SIG-M5 (cell line): ENCODE measurements at places on chromosomes 4 and X.

DNA sequence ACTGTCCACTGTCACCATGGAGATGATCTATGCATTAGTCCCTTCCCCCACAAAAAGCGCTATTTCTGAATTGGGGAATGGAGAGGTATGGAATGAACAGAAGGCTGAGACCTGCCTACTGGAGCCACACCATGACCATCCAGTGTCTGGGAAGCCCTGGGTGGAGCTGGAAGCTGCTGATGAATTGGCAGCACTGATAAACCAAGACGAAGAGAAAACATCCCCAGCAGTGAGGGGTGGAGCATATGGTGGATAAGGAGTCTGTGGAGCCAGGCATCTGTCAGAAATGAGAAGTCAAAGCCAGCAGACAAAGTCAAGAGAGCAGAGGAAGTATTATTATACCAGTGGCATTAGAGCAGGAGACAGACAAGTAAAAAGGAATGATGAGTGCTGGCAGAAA is 13.2 kb downstream of the CC2D2A start:
- no peak for DNase-seq

DNA sequence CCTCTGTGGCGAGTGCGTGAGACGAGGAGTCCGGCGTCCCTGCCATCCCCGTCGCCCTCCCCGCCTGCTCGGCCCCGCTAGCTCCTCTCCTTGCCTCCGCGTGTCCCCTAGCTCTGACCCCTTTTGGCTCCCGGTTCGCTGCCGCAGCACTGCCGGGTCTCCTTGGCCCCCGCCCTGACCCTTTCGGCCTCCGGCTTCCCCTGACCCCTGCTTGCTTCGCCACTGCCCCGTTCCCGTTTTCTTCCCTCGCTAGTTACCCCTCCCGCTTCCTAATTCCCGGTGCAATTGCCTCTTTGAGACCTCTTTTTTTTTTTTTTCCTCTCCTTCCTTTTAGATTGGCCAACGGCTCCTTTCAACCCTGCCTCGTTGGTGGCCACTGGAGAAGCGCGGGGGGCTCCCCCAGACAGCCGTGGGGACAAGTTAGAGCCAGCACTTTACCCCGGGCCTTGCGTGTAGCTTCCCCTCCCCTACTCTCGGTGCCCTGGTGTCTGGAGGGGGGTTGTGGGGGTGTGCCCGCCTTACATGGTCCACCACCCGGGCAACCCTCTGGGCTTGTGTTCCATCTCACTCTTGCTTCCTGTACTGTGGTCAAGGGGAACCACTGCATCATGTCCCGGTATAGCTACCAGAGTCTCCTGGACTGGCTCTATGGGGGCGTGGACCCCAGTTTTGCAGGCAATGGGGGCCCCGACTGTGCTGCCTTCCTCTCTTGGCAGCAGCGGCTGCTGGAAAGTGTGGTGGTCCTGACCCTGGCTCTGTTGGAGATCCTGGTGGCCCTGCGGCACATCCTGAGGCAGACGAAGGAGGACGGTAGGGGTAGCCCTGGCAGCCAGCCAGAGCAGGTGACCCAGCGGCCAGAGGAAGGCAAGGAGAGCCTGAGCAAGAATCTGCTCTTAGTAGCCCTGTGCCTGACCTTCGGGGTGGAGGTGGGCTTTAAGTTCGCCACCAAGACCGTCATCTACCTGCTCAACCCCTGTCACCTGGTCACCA is 548 bp downstream of the TMEM164 start:
- DNase-seq: no peak

DNA sequence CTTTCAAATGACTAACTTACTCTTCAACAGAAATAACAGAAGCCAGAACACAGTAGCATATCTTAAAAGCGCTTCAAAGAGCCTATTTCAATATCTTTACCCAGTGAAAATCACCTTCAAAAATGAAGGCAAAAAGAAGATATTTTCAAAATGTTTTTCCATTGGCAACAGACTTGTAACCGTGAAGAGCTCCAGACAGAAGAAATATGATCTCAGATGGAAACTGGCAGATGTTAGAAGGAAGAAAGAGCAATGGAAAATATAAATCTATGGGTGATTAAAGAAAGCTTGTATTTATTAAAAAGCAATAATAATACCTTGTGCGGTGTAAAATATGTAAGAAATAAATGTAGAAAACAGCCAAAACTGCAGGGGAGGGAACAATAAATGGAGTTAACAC is 35.7 kb downstream of the PRKG2 start:
- no peak for DNase-seq

GRCh38 chr4:71270901-71271300 is 67.9 kb upstream of the SLC4A4 start:
- no peak for DNase-seq

DNA sequence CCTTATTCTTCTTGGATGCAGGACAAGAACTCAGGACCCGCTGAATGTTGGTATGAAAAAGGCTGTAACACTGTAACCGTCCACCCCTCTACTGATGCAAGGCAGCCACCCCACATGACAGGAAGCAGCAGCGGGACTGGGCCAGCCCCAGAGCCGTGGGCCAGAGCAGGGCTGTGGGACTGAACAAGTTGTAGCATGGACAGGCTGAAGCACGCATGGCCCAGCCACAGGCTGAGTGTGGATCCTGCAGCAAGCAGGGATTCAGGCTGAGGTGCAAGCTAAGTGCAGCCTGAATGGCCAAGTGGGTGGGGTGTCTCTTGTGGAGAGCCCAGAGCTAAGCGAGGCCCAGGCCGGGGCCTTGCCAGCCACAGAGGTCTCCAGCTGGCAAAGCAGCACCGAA is 632.2 kb downstream of the SPOCK3 start:
- no peak for DNase-seq

DNA sequence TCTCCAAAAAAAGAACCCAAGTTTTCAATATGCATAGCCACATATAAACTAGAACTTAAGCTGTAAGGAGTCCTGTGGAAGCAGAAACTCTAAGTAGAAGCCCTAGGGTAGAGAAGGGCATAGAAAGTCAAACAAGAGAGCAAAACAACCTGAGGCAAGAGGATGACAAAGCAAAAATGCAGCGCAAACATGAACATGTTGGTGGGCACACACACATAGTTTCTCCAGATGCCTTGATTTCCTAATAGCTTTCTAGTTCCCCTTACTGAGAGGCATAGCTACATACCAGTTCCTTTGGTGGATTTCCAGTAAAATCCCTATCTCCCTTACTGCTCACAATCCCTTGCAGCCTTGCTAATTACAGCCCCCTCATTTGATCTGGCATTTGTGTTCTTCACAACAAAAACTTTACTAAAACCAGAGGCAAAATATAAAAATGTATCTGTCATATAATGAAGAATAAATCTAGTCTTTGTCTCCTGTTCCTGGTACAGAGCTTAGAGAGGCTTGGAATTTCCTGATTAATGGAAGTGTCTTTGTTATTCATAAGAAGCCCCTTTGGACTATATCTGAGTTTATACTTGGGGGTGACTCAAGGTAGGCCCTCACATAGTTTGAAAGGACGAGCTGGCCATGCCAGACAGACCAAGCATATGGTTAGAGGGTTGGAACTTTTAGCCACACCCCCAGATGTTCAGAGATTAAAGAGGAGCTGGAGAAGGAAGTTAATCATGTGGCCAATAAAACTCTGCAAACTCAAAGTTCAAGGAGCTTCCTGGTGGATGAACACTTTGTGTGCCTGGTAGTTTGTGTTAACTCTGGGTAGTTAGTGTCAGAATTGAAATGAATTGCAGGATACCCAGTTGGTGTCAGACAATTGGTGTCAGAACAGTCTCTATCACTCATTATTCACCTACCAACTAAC is 52.7 kb upstream of the ZCCHC13 start:
- DNase-seq: peak; percentile 44

DNA sequence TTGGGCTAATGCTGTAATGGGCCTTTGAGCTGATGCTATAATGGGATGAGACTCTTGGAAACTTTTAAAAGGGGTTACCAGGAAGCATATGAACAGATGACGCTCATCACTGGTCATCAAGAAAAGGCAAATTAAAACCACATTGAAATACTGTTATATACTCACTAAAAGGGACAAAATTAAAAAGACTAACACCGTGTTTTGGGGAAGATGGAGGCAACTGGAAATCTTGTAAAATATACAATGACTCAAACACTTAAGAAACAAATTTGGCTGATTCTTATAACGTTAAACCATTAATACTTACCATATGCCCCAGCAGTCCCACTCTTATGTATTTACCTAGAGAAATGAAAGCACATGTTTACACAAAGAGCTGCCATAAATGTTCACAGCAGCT is 207.2 kb upstream of the GPRIN3 start:
- DNase-seq: no peak

DNA sequence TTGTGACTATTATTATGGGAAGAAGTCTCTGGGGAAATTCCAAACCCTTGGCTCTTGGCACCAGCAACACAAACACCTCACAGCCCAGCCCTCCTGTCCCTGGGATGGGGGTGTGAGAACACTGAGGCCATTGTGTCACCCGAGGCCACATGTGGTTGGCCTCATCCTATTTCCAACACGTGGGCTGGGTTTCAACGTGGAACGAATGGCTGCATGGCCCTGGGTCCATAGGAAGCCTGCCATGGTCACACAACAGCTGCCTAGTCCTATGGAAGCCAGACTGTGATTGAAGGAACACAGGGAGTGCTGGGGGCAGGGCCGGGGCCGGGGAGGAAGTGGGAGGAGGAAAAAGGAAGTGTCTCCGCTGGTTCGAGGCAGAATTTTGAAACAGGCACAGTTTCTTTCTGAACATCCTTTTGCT is 10.0 kb downstream of the CLCN4 start:
- no peak for DNase-seq

GRCh38 chrX:30973784-30974427 is 84.9 kb upstream of the TAB3 start:
- DNase-seq: no peak

DNA sequence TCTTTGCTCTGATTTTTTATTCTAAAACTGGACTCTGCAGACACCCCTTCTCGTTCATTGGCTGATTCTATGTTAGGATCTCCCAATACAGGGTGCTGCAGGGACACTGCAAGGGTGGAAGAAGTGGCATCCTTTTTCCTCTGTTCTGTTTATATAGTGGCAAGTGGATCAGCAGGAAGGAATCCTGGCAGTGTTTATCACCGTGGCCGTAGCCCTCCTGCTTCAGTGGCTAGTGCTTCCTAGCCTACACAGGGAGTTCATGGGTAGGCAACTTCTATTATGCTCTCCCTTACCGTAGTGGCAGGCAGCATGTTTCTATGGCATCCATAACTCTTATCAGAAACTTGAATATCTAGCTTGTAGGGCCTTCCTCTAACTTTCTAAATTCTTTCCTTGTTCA is 6.4 kb upstream of the AP1AR start:
- no peak for DNase-seq

DNA sequence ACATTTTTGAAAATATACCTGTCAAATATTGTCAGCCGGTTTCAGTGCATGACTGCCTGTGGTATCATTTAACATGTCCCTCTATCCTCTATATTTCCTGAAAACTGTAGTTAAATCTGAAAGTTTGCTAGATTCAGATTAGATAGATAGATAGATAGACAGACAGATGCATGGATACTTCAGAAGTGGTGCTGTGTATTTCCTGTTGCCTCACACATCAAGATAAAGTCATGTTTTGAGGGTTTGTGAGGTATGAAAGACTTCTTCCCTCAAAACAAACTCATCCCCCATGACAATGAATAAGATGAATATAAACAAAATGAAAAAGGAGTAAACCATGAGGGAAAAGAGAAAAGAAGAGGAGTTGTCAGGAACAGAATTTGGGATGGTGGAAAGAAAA is 6.0 kb upstream of the BST1 start:
- DNase-seq: no peak

GRCh38 chr4:101599620-101600019 is 190.9 kb upstream of the BANK1 start:
- DNase-seq: no peak

DNA sequence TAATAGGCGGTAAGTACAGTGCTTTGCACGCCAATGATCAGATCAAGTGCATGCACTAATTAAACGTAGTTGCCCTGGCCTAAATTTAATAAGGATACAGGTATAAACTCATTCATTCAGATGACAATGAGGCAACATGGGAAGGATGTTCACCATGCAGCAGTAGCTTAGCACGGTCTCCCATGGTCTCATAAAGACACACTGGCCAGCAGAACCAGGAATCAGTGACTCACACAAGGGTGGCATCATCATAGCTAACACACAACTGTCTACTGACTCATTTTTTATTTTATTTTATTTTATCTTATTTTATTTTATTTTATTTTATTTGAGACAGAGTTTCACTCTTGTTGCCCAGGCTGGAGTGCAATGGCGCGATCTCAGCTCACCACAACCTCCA is 42.7 kb downstream of the TMEM156 start:
- no peak for DNase-seq

- no peak for DNase-seq
Measured at GRCh38 chr4:73929278-73929677, 52.5 kb downstream of the PF4 start.

DNA sequence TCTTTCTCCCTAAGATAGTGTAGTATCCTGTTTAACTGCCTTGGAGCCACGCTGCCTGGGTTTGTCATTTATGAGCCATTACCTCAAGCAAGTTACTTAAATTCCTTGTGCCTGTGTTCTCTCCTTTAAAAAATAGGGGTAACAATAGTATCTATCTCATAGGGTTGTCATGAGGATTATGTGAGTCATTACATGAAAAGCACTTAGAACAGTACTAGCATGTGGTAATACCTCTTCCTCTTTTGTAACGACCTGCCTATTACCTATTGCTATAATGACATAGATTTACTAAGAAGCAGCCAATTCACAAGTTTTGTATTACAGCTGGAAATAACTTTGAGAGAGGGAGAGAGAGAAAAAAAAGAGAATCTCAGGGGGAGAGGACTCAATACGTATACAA is 834.7 kb downstream of the RAPGEF2 start:
- peak; percentile 35 for DNase-seq

DNA sequence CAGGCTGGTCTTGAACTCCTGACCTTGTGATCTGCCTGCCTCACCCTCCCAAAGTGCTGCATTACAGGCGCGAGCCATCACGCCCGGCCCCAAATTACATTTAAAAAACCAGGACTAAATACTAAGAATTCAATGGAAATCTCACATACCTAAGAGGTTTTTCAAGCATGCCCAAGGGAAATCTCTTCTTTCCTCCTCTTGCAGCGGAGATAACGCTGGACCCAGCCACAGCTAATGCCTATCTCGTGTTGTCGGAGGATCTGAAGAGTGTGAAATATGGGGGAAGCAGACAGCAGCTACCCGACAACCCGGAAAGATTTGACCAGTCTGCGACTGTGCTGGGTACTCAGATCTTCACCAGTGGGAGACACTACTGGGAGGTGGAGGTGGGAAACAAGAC is 7.4 kb downstream of the TRIML1 start:
- no peak for DNase-seq

GRCh38 chrX:74509989-74510388 is 88.7 kb downstream of the SLC16A2 start:
- DNase-seq: no peak

- DNase-seq: no peak
Measured at GRCh38 chrX:23752740-23753415, 9.8 kb upstream of the ACOT9 start.

GRCh38 chrX:136646602-136647239 is 1.2 kb upstream of the CD40LG start:
- no peak for DNase-seq
